ENCODE measurements at places on chromosomes 3 and 15.

DNA sequence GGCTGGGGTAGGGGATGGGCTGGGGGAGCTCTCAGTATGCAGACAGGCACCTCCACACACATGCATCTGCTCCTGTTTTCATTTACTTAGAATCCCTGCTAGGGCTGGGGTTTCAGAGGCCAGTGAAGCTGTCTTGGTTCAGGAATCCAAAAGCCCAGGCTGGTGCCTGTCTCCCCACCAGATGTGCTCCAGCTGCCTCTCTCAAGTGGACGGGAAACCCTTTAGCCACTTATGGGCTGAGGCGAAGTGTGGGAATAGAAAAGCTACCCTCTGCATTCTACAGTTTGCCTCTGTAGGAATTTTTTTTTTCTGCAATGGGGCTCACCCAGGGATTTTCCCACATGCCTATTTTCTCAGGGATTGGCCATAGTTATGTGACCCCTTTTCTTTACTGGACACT, 72.5 kb downstream of the ATP2B2 start:
- H3K27me3 ChIP-seq = no peaks in the 10 kb centered on the region
- H3K36me3 ChIP-seq = no peaks in the 10 kb centered on the region
- H3K4me1 ChIP-seq = no peaks in the 10 kb centered on the region
- no peak for DNase-seq
- H3K27ac ChIP-seq = no peak overlapping the region

DNA sequence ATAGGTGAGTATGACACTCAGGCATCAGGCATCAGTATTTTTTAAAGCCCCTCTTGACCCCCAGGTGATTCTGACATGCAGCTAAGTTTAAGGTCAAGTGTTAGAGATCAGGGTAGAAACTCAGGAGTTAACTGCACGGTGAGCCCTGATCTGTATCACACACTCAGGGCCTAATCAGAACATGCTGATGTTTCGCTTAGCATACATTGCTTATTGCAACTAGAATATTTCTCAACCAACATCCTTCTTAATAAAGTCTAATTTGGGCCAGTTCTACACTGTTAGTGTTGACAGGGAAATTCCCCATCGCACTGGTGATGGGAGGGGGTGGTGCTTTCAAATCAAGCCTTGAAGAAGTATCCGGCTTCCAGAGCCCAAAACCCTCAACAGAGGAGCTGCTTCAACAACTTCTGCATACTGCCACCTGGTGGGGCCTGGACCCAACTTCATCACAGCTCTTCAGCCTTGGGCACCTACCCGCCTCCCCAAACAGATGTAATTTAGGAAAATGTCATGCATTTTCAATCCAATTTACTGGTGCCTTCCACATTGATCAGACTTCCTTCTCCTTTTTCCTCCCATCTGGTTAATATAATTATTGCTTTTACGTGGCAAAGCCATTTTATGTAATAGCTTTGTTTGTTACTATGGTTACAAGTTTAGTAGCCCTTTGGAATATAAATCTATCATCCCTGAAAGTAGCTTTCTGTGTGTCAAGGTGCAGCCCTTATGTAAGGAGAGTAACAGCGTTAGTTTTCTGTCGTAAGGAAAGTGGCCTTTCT, 312.2 kb downstream of the RORA start:
- peak overlapping the region; percentile 75 for H3K27ac ChIP-seq
- H3K27me3 ChIP-seq = no peaks in the 10 kb centered on the region
- H3K4me3 ChIP-seq = no peak overlapping the region
- H3K36me3 ChIP-seq = no peaks in the 10 kb centered on the region

GRCh38 chr3:36823806-36824205, 59.5 kb upstream of the DCLK3 start:
- H3K36me3 ChIP-seq = no peaks in the 10 kb centered on the region
- no peaks in the 10 kb centered on the region for H3K27me3 ChIP-seq
- no peaks in the 10 kb centered on the region for H3K4me1 ChIP-seq
- DNase-seq = no peak

- no peak overlapping the region for H3K27ac ChIP-seq
- peak; percentile 32 for DNase-seq
- no peak overlapping the region for H3K4me3 ChIP-seq
- H3K27me3 ChIP-seq = no peaks in the 10 kb centered on the region
- H3K36me3 ChIP-seq = no peaks in the 10 kb centered on the region
- no peaks in the 10 kb centered on the region for H3K4me1 ChIP-seq
Observed at GRCh38 chr15:100627789-100628395, 25.5 kb downstream of the ASB7 start.

- DNase-seq = no peak
- H3K4me3 ChIP-seq = peak overlapping the region; percentile 78
- no peaks in the 10 kb centered on the region for H3K36me3 ChIP-seq
- no peaks in the 10 kb centered on the region for H3K27me3 ChIP-seq
- no peaks in the 10 kb centered on the region for H3K4me1 ChIP-seq
- H3K27ac ChIP-seq = peak overlapping the region; percentile 93
Observed at GRCh38 chr15:75646112-75646943, 1.4 kb upstream of the SNX33 start.

- DNase-seq = no peak
- no peaks in the 10 kb centered on the region for H3K27me3 ChIP-seq
Observed at GRCh38 chr15:60548101-60548500, 69.2 kb upstream of the ICE2 start.

DNA sequence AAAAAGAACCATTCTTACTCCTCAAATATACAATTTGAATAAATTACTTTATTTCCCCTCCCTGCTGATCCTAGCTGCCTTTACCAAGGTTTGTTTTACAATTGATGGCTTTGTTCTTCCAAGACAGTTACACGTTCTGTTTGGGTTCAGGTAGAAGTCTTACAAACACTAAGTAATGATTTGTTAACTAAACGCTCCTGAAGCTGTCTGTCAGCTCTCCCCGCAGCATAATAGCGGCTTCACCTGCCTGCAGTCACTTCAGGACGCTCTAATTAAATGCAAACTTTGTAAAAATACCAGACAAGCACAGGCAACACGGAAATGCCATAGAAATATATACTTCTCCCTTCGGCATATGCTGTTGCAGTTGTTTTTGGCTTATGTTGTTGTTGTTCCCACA, 176.4 kb upstream of the MDFIC2 start:
- no peak overlapping the region for H3K4me3 ChIP-seq
- H3K27ac ChIP-seq = no peak overlapping the region

GRCh38 chr3:139564294-139564861, 24.8 kb upstream of the RBP1 start:
- H3K4me3 ChIP-seq = no peak overlapping the region
- H3K36me3 ChIP-seq = no peaks in the 10 kb centered on the region
- DNase-seq = no peak
- peaks cover 15% of the 10 kb centered on the region for H3K4me1 ChIP-seq
- H3K27ac ChIP-seq = no peak overlapping the region

DNA sequence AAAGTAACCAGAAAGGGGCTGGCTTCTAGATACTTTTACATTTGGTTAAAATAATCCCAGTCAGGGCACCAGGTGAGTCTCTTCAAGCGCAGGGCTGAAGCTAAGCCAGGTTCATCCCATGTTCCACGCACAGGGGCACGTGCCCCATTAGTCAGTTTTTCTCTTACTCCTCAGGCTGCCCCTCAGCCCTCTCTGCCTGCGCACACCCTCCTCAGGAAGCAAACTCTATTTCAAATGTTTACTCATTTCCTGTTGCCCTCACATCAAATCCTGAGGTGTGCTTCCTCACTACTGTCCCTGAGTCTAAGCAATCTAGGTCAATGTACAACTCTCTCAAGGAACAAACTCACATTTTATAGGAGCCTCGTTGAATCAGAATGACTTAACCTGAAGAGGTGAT, 48.5 kb downstream of the THBS1 start:
- no peak for DNase-seq
- no peak overlapping the region for H3K4me3 ChIP-seq
- peaks cover 6% of the 10 kb centered on the region for H3K4me1 ChIP-seq
- no peaks in the 10 kb centered on the region for H3K27me3 ChIP-seq
- no peak overlapping the region for H3K27ac ChIP-seq

GRCh38 chr3:150077581-150078247, 107.0 kb upstream of the PFN2 start:
- H3K4me3 ChIP-seq = no peak overlapping the region
- H3K27ac ChIP-seq = no peak overlapping the region
- no peaks in the 10 kb centered on the region for H3K27me3 ChIP-seq
- no peak for DNase-seq

GRCh38 chr3:36597422-36597821, 166.9 kb downstream of the DCLK3 start:
- H3K27me3 ChIP-seq = no peaks in the 10 kb centered on the region
- no peak for DNase-seq
- no peaks in the 10 kb centered on the region for H3K4me1 ChIP-seq
- H3K27ac ChIP-seq = no peak overlapping the region

- H3K27me3 ChIP-seq = no peaks in the 10 kb centered on the region
- H3K36me3 ChIP-seq = no peaks in the 10 kb centered on the region
- H3K4me1 ChIP-seq = no peaks in the 10 kb centered on the region
- H3K4me3 ChIP-seq = no peak overlapping the region
- no peak overlapping the region for H3K27ac ChIP-seq
Observed at GRCh38 chr15:50484781-50485180, 60.6 kb downstream of the USP8 start.

- H3K27ac ChIP-seq = no peak overlapping the region
- no peak overlapping the region for H3K4me3 ChIP-seq
- no peak for DNase-seq
- H3K36me3 ChIP-seq = no peaks in the 10 kb centered on the region
- H3K4me1 ChIP-seq = peaks cover 7% of the 10 kb centered on the region
Observed at GRCh38 chr3:52108302-52109232, 45.7 kb downstream of the POC1A start.

DNA sequence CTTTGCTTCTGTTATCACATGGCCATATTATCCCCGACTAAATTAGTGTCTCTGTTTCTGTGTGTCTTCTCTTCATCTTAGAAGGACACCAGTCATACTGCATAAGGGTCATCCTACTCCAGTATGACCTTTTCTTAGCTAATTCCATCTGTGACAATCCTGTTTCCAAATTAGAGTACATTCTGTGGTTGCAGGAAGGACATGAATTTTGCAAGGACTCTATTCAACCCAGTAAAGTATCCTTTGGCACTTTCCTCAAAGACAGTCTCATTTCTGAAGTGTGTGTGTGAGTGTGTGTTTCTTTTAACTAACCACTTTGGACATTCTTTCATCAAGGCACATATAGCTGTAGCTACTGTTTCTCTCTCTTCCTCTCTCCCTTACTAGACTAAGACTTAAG, 15.2 kb upstream of the MME start:
- DNase-seq = no peak
- no peak overlapping the region for H3K27ac ChIP-seq
- no peaks in the 10 kb centered on the region for H3K27me3 ChIP-seq
- H3K4me1 ChIP-seq = no peaks in the 10 kb centered on the region
- no peaks in the 10 kb centered on the region for H3K36me3 ChIP-seq
- H3K4me3 ChIP-seq = no peak overlapping the region

DNA sequence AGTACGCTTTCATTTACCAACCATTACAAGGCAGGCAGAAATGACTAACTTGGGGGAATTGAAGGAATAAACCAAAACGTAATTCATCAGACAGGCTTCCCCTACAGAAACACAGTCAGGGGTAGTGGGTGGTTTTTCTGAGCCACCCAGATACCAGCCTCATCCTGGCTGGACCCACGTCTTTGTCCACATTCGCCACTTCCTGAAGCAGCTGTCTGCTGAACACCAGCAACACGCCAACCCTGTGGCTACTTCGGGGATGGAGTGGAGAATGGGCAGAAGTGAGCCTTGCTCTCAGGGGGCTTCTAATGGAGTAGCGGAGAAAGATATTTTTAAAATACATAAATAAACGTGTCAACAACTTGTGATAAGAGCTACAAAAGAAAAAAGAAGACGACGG, 40.1 kb downstream of the SYNM start:
- H3K27ac ChIP-seq = no peak overlapping the region
- H3K36me3 ChIP-seq = no peaks in the 10 kb centered on the region
- H3K4me3 ChIP-seq = no peak overlapping the region
- no peaks in the 10 kb centered on the region for H3K4me1 ChIP-seq
- no peak for DNase-seq
- no peaks in the 10 kb centered on the region for H3K27me3 ChIP-seq

- H3K4me1 ChIP-seq = no peaks in the 10 kb centered on the region
- H3K36me3 ChIP-seq = no peaks in the 10 kb centered on the region
- no peak for DNase-seq
- no peaks in the 10 kb centered on the region for H3K27me3 ChIP-seq
- H3K4me3 ChIP-seq = no peak overlapping the region
- H3K27ac ChIP-seq = no peak overlapping the region
Observed at GRCh38 chr15:78408961-78409360, 29.1 kb upstream of the IREB2 start.

GRCh38 chr3:11671648-11672100, 28.0 kb upstream of the VGLL4 start:
- no peak overlapping the region for H3K4me3 ChIP-seq
- no peak for DNase-seq
- H3K36me3 ChIP-seq = no peaks in the 10 kb centered on the region
- H3K4me1 ChIP-seq = peaks cover 32% of the 10 kb centered on the region
- no peak overlapping the region for H3K27ac ChIP-seq
- H3K27me3 ChIP-seq = no peaks in the 10 kb centered on the region

- H3K27me3 ChIP-seq = no peaks in the 10 kb centered on the region
- H3K36me3 ChIP-seq = no peaks in the 10 kb centered on the region
- H3K4me3 ChIP-seq = no peak overlapping the region
- H3K27ac ChIP-seq = no peak overlapping the region
Observed at GRCh38 chr3:3821777-3822176, 22.5 kb downstream of the LRRN1 start.

DNA sequence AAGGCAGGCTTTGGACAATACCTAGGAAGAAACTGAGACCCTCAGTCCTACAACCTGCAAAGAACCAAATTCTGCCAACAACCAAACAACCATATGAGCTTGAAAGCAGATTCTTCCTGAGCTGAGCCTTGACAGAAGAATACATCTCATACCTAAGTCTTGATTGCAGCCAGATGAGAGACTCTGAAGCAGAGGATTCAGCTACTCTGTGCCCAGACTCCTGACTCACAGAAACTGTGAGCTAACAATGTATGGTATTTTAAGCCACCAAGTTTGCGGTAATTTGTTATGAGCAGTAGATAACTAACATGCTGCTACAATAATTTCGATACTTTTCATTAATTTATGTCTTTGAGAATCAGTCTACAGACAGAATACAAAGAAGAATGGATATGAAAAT, 325.1 kb upstream of the CBLB start:
- H3K4me3 ChIP-seq = no peak overlapping the region
- no peak overlapping the region for H3K27ac ChIP-seq
- DNase-seq = no peak

- no peak overlapping the region for H3K4me3 ChIP-seq
- H3K27ac ChIP-seq = no peak overlapping the region
- H3K27me3 ChIP-seq = no peaks in the 10 kb centered on the region
- H3K4me1 ChIP-seq = no peaks in the 10 kb centered on the region
- H3K36me3 ChIP-seq = no peaks in the 10 kb centered on the region
Observed at GRCh38 chr3:172673210-172673679, 37.6 kb downstream of the NCEH1 start.

GRCh38 chr15:43896543-43896942, 69.7 kb downstream of the WDR76 start:
- no peak overlapping the region for H3K4me3 ChIP-seq
- H3K27ac ChIP-seq = no peak overlapping the region
- H3K36me3 ChIP-seq = no peaks in the 10 kb centered on the region
- H3K4me1 ChIP-seq = peaks cover 22% of the 10 kb centered on the region
- no peak for DNase-seq

DNA sequence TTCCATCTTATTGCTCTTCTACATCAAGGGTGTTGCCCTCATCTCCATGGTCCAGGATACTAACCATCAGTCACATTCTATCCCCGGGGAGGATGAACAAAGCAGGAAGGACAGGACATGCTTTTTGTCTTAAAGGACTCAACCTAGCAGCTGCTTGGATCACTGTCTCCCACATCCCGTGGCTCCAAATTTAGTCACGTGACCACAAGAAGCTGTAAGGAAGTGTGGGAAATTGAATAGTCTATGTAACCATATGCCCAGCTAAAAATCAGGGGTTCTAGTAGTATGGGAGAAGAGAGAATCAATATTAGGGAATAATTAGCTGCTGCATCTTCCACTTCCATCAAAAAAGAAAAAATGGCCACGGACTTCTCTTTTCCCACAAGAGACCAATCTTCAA, 18.2 kb upstream of the CMSS1 start:
- no peak for DNase-seq
- no peak overlapping the region for H3K4me3 ChIP-seq
- H3K27me3 ChIP-seq = no peaks in the 10 kb centered on the region
- H3K27ac ChIP-seq = no peak overlapping the region
